Activated T-helper 1 cell treated with anti-CD3 and anti-CD28 coated beads, Interleukin-12 subunit alpha, Interleukin-12 subunit beta, Interleukin-2, Interleukin-4 antibody, amounts not matched to agents 30 ng/mL and 10 ng/mL and 1 ng/mL, durations not matched to agents 14 hours and 24 hours and 36 hours (primary cell): ENCODE measurements at places on chromosomes 7 and 10. TPM values are rescaled to one million over a fixed set of nuclear protein-coding genes. Genes with fewer than 3 reads are reported as not detected.

DNA sequence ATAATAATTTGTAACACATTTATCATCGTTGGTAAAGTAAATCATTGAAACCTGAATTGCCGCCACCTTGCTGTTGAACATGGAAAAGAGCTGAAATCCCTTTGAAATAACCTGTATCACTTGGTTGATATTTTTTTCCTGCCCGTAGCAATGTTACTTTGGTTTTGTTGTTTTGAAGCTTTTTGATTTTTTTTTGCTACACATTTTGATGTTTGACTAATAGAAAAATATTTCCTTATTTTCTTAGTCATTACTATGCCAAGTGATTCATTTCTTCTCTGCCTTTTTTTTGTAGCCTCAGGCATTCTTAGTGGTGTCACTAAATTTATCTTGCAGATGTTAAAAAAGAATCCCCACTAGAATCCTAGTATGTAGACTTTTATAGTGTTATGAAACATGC lies 235.1 kb upstream of the MEOX2 start:
- DNase-seq = no peak

The GPR37 gene
- not detected in 2 replicates for total RNA-seq

DNA sequence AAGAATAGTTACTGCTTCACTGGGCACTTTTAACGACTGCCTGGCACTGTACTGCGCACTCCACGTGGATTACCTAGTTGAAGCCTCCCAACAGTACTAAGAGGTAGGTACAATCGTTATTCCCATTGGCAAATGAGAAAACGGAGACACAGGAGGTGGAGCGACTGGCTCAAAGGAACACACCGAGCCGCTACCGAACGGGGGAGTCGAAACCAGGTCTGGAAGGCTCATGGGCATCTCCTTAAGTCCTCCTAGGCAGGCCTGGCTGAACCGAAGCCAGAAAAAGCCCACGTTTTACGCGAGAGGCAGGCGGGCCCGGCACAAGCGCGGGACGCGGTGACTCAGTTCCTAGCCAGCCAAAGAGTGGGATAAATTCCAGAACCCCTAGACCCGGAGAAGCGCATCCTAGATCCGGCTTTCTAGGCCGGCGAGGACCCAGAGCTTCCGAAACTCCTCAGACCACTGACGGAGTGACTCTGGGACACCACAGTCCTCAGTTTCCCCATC lies 472 bp downstream of the PDAP1 start:
- DNase-seq = peak; percentile 21

- no peak for DNase-seq
Measured at GRCh38 chr7:49976238-49976637, 116.8 kb downstream of the ZPBP start.

The CNTNAP2 gene
- not detected in 2 replicates for total RNA-seq

The SAMD9L gene
- 17.2 and 22.4 TPM in 2 replicates for total RNA-seq

DNA sequence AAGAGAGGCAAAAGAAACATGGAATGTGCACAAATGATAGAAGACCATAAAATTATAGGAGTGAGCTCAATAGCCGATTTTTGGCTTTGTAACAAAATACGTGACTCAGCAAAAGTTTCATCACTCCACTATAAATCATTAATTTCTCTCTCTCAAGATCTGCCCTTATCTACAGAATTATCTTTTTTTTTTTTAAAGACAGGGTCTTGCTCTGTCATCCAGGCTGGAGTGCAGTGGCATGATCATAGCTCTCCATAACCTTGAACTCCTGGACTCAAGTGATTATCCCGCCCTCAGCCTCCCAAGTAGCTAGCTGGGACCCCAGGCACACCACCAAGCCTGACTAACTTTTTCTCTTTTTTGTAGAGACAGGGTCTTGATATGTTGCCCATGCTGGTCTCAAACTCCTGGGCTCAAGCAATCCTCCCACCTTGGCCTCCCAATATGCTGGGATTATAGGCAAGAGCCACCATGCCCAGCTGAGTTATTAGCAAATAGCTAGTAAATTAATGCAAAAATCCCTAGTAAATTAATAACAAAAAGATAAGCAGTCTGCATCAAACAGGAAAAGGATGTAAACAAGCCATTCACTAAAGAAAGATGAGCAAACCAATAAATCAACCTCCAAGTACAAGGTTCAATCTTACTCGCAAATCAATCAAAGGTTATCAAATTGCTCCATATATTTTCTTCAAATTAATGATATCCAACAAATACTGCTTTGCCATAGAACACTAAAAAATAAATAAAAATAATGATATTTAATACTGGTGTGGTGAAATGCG lies 450.7 kb downstream of the PARD3 start:
- DNase-seq = no peak

GRCh38 chr7:80726666-80727065 lies 88.2 kb downstream of the CD36 start:
- no peak for DNase-seq

The MTERF1 gene
- 19.3 and 20.4 TPM in 2 replicates for total RNA-seq

DNA sequence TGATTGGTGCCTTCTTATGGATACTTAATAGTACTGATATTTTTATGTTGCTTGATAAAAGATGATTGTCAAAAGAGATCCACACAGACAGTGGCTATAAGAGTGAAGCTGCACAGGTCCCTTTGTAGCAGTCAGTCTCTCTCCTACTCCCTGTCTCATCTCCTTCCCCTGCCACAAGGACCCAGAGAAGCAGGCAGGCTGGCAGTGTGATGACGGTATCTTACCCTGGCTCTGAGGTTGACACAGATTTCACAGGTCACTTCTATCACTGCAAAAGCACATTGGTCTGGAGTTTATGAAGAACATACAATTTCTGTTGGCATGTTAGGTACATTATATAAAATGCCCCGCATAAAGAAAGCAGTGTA lies 64.4 kb upstream of the AHR start:
- peak; percentile 28 for DNase-seq
